ENCODE measurements at places on chromosomes 4 and X.

DNA sequence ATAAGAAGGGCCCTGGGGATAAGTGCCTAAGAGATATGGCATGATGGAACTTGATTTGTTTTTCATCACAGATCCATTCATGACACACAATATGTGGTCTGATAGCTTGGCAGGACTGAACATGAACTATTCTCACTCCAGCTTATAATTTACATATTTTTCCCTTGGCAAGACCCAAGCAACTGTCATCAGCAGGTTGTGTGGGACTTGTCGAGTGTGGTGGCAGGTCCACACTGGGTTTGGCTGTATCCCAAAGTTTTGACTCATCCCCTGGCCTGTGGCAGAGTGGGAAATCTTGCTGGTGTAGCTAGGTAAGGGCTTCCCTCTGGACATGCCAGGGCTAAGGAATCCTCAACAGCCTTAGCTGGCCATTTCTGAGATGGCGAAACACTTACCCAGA is 81.0 kb upstream of the STIM2 start:
- DNase-seq, result peak; percentile 53

DNA sequence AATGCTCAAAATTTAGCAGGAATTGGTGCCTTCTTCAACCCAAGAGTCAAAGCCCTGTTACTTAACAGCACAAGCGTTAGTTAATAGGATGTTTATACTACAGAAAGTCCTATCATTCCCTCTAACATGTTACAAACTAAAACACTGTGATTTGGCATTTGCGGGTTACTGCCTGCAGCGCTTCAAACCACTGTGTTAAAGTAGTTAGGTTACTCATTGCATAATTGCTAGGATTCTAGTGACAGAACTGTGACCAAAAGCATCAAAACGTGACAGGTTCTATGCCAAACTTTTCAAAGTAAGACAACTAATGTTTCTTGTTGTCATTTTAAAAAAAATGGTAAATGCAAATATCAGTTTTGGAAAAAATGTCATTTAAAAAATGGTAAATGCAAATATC is 442.8 kb upstream of the ZFP42 start:
- DNase-seq, result no peak

- peak; percentile 58 for DNase-seq
These were observed 129.8 kb downstream of the SORBS2 start for GRCh38 chr4:185682236-185682635.

- no peak for DNase-seq
These were observed 13.2 kb upstream of the MAN2B2 start for GRCh38 chr4:6561706-6562371.

DNA sequence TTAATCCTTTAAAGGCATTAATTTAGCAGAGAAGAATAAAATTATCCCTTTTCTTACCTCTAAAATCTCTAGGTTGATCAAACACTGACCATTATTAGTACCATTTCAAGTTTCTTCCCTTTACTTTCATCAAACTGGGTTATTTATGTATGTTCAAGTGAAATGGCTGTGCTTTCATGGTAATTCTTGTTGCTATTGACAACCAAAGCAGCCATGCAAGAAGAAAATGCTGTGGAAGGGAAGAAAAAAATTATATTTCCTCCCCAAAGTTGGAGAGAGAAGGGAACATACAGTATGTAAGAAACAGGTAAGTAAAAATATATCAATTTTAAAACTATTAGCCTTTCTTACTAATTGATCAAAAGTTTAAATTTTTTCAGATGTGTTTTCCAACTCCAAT is 16.2 kb downstream of the NPNT start:
- no peak for DNase-seq

DNA sequence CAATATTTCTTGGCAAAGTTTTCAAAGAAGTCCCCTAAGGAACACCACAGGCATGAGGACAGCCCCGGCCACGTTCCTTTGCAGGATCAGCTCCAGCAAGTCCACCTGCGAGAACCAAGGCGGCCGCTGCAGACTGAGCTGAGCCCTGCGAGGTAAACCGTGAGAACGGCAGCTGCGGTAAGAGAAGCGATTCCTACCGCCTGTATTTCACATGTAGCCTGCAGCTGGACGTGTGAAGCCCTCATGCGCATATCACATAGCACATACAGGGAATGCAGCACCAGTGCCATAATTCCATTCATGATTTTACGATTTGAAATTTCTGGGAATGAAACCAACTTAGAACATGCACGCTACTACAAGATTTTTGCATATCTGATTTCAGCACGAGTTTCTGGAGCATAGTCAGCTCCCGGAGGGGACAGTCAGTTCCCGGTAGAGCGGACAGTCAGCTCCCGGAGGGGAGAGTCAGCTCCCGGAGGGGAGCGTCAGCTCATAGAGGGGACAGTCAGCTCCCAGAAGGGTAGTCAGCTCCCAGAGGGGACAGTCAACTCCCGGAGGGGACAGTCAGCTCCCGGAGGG is 41.7 kb downstream of the FGFRL1 start:
- DNase-seq, result peak; percentile 84

DNA sequence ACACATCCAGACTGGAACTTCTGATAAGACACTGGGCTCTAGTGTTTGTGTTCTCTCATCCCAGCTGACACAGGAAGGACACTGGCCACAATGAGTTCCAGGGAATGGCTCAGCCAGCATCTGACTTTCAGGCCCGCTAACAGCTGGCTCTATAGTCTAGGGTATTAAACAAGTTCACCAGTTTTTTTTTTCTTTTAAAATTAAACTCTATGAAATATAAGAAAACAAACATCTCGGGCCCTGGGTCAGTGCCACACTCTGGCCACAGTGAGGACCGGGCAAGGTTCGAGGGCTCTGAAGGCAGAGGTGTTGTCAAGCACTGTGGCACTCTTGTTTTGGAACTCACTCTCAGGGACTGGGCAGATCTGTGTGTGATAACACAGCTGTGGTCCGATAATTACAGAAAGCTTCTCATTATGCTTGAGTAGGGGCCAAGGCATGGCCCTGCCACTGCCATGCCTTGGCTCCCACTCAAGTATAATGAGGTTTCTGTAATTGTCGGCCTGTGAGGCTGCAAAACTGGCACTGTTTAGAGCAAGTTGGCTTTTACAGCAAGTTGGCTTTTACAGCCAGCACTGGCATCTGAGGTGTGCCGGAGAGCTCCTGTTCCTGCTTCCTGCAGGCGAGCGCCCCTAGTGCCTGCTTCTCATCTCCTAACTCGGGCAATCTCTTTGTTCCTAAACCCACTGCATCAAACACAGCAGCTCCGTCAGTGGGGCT is 62.8 kb downstream of the PPP1R2C start:
- DNase-seq, result no peak

GRCh38 chr4:89331686-89332544 is 24.3 kb upstream of the GPRIN3 start:
- no peak for DNase-seq

DNA sequence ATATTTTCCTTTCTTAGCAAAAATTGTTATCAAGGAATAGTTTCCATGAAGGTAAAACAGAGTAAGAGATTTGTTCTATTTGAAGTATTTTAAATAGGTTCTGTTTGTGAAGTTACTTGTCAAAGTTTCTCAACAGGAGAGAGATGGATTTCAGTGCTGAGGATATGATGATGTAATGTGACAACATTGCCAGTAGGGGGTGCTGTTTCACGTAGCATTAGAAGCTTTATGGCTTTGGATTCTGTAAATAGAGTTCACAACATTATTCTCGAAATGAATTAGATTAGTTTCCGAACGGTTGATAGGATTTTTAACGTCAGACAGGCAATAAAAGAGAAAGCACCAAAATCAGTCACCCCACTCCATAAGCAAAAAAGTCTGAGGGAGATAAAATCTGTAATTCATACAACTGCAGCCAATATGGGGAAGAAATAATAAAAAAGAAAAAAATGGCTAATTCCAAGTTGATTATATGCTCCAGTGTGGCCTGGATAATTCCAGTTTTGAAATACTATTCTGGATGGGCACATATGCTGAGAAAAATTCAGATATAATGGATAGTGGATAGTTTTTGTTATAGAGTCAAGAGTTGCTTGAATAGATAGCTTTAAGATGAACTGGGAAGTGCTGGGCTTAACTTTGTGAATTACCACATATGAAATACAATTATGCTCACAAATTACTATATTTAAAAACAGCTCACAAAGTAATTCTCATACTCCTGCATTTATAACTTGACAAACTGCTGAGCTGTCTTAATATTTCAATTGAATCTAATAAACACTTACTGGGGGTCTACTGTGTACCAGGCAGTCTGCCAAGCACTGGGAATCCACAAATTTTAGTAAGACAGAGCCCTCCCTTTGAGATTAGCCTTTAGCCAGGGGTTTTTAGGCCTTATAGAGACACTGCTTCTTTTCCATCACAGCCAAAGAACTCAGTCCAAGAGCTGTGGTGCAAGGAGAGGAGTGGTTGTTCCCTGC is 109.1 kb downstream of the GPAT3 start:
- peak; percentile 58 for DNase-seq
